ENCODE measurements at places on chromosomes 5 and 9.

GRCh38 chr9:21611891-21612290 lies 129.8 kb upstream of the IFNE start:
- DNase-seq: no peak

DNA sequence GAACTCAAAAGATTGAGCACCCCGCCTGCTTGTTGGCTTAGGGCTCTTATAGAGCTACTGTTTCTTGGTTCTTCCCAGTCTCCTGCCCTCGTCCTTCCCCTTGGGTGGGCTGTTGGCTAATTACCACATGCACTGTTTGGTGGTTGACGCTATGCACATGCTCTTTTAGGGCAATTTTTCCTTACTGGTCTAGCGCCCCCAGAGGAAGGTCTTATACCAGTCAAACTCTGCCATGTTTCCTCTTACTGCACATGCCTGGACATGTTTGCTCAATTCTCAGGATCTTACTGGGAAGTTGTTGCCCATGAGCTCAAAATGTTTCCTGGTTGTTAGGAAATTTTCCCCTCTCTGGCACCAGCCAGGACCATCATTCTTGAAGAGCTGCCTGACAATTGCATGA lies 101.9 kb downstream of the SLC28A3 start:
- DNase-seq: no peak

- DNase-seq: no peak
These were observed 9.1 kb downstream of the MAN1B1 start for GRCh38 chr9:137095664-137096517.

DNA sequence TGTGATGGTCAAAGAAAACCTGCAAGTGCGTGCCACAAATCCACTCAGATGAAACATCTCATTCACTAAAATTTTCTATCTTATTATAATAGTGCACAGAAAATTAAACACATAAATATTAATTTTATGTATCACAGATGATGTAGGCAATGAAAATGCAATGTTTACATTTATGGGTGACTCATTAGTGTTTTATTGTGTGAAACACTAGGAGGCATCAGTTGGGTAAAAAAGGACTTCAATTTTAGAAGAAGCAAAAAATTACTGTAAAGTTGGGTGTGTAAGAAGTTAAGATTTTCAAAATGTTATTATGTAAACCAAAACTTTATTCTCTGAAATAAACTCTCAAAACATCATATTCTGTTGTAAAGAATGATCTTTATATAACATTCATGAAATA lies 4.0 kb downstream of the MEF2C start:
- no peak for DNase-seq

DNA sequence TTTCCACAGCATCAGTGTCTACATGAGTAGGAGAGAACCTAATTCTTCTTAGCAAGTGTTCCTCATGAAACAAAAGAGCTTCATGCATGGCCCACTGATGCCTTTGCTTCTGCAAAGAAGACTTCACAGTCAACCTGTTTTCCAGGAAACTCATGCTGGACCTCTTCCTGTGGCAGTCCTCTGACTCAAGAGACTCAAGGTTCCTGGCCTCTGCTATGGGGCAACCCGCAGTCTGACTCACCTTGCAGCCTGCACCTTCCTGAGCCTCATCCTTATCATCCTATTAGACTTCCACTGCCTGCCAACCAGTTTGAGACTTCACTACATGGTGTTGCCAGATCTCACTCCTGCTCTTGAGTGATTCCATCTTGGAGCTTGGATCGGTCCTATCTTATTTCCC lies 17.6 kb upstream of the AGGF1 start:
- DNase-seq: no peak

DNA sequence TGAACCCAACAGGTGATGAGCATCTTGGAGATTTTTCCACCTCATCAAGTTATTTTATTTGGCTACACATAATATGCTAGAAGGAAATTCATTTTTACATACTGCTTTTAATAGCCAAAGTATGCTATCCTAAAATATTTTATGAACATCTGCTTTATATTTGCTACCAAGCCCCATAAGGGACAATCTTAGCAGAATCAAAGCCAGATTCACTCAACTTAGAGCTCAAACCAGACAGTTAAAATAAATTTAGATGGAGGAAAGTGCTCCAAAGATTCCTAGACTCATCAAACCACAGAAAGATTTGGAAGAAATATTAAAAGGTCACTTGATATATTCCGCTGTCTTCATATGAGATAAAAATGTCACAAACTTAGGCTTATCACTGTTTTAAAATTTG lies 637.1 kb upstream of the CCNG1 start:
- no peak for DNase-seq

GRCh38 chr5:163407034-163407655 lies 30.2 kb upstream of the CCNG1 start:
- no peak for DNase-seq

Measured in neuronal stem cell (in vitro differentiated cells).